ENCODE measurements at places on chromosomes 13 and 19.

DNA sequence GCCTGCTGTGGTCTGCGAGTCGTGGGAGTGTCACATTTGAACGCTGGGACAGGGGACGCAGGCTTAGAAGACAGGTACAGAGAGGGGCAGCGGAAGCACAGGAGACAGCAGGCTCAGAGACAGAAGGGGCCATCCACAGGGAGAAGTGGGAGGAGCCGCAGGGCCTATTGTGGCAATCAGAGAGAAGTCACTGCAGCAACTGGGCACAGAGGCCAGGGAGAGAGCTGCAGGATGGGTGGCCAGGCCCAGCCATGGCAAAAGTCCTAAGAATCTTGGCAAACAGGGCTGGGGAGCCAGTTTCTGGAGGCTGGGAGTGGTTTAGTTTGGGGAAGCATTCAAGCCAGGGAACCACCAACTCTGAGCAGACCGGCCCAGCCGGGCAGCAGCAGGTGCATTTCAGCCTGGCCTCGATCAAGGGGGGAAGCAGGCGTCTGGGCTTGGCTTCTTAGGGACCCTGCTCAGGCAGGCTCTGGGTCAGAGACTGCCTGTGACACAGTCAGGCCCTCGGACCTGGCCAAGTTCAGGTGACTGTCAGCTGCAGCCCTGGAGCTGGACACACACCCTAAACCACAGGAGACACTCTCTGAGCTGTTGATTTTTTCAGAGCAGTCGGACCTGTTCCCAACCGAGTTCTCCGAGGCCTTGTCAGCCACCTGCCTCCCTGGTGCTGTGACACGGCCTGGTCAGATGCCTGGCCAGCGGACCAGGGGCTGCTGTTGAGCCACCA, 11.8 kb downstream of the SH3GL1 start:
- no peak for DNase-seq

DNA sequence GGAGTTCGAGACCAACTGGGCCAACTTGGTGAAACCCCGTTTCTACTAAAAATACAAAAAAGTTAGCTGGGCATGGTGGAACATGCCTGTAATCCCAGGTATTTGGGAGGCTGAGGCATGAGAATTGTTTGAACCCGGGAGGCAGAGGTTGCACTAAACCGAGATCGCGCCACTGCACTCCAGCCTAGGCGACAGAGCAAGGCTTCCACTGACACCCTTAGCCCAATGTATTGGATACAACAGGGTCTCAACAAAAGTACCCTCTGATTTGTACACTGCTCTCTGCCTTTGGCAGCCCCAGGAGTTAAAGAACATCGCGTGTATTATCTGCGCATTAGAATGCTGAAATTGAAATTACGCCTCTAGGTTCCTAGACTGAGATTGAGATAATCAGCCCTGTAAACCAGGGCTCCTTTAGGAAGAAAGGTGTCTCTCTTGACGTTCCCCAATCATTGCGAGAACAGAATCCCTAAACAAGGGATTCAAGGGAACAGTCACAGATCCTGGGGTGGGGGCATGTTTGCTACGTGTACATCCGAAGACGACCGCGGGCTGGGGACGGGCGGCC, 21.9 kb downstream of the IPO5 start:
- DNase-seq, result peak; percentile 47

GRCh38 chr13:65911546-65912193, 1318.5 kb downstream of the PCDH9 start:
- DNase-seq, result no peak

DNA sequence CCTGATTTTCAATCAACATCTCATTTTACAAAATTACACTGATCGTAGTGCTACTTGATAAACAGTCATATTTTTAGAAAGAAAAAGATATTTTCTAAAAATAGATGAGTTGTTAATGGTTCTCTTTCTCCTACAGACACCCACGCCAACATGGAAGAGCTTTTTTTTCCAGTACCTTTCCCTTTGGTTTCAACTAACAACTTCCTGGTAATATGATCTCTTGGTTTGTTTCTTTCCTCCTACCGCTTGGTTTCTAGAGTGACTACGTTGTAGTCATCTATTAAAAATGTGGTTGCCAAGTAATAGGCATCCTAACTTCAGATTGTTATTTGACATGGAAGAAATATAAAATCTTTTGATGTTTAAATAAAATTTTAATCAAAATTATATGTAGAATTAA, 189.0 kb downstream of the LACC1 start:
- peak; percentile 5 for DNase-seq

DNA sequence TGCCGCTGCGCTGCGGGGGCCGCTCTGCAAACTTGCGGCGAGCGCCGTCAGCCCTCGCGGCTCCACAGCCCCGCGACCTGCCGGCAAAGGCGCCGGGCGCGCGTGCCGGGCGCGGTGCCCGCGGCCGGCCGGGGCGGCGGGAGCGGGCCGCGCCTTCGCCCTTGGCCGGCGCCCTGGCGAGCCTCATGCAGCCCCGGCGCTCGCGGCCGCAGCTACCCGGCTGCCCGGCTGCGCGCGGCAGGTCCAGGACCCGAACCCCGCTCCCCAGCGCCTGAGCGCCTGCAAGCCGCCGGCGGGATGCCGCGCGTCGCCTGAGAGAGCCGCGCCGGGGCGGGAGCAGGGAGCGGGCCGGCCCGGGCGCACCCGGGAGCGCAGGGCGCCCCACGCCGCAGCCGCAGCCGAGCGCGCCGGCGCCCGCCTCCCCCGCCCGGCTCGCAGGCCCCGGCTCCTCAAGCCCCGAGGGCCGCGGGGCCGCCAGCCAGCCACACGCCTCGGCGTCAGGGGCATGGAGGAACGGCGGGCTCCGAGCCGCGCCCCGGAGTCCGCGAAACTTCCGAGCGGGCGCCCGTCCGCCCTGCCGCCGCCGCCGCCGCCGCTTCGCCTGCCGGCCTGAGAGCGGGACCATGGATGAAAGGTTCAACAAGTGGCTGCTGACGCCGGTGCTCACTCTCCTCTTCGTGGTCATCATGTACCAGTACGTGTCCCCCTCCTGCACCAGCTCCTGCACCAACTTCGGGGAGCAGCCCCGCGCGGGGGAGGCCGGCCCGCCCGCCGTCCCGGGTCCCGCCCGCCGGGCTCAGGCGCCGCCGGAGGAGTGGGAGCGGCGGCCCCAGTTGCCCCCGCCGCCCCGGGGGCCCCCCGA, 564 bp downstream of the HS6ST3 start:
- peak; percentile 15 for DNase-seq
